NCI-H226 (cell line): ENCODE measurements at places on chromosomes 12 and 14.

GRCh38 chr12:110102255-110102654 is 21.9 kb upstream of the IFT81 start:
- DNase-seq: peak; percentile 80

- no peak for DNase-seq
Observed at GRCh38 chr12:110355073-110355472, 48.4 kb downstream of the ANAPC7 start.

DNA sequence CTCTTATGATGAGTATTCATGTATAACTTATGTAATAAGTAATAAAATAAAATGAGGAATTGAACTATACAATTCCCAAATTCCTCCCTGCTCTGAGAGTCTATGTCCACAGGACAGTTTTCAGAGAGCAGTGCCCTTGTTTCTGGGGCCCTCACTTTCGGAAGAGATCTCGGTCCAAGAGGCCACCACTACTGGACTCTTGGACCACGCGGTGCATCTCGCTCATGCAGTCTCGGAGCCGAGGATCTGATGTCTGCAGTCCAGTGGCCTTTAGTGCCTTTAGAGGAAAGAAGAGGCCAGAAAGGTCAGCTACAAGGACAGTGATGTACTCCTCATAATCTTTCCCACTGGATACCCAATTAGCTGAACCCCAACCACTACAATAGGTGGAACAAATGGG is 8.3 kb downstream of the GLS2 start:
- DNase-seq: no peak

DNA sequence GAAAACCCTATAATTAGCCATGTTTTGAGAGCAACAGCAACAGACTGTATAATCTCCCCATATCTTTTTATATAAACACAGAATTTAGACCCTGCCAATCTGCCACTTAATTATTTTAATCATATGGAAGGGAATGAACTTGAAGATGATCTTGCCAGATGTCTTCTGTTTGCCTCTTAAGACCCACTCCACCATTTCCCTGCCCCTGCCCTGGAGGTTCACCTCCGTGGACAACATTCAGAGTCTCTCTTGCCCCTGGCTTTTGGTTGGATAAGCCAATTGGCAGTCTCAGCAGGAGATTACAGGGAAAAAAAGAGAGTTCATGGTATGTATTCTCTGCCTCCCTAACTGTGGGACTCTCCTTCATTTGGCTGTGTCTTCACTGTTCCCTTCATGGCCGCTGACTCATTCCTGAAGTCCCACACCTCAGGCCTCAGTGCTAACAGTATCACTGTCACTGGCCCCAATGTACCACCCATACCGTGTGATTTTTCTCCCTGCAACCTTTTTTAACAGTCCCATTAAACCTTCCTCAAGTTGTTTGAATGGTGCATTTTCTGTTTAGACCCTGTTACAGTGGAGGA is 184.8 kb downstream of the PIK3C2G start:
- no peak for DNase-seq

DNA sequence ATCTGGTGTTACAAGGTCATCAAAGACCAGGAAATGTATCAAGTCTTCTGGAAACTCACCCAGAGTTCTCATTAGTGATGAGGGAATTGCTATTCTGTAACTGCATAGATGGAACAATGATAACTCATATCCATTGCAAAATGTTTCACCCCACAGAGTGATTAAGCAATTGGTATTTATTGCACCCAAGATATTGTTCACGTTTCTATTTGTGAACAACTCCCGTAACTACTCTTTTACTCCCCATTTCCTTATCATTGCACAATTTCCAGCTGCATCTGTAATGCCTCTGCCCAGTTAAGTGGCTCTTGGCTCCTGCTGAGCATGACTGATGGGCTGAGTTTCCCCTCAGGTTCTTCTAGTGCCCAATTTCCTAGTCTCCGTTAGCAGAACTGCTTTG is 108.7 kb upstream of the PRICKLE1 start:
- DNase-seq: peak; percentile 90

DNA sequence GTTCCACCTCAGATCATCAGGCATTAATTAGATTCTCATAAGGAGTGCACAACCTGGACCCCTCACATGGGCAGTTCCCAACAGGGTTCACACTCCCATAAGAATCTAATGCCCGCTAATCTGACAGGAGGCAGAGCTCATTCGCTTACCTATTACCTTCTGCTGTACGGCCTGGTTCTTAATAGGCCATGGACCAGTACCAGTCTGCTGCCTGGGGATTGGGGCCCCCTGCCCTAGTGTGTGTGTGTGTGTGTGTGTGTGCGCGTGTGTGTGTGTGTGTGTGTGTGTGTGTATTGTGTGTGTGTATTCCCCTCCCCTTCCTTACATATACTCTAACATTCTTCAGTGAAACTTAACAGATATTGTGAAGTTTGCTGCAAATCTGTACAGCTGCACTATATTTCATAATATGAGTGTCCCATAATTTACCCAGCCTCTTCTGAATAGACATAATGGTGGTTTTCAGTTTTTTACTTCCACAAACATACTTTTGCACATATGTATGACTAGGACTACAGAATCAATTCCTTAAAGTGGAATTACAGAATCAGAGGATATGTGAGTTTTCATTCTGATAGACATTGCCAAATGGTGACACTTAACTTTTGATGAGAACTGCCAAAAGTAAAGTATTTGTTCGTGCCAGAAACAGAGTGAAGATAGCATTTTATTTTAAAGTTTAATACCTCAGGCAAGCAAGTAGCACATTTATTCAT is 205.2 kb upstream of the EEA1 start:
- DNase-seq: no peak

- peak; percentile 96 for DNase-seq
Observed at GRCh38 chr12:12398026-12398859, 41.4 kb downstream of the BORCS5 start.
